Activated CD4-positive, alpha-beta T cell treated with anti-CD3 and anti-CD28 coated beads for 4 hours (primary cell): ENCODE measurements at places on chromosomes 2 and 18.
A peak's percentile ranks its signal among the peaks of the same experiment; 100 is the strongest.

- no peak for DNase-seq
Observed at GRCh38 chr2:9107168-9108025, 99.2 kb upstream of the ASAP2 start.

GRCh38 chr18:3297025-3297984 lies 35.4 kb downstream of the MYL12B start:
- DNase-seq = peak; percentile 95

GRCh38 chr18:64379662-64380061 lies 230.8 kb upstream of the LINC00305 start:
- no peak for DNase-seq

GRCh38 chr18:32549248-32550110 lies 78.8 kb upstream of the GAREM1 start:
- DNase-seq = peak; percentile 23

GRCh38 chr2:46650556-46651001 lies 171.2 kb downstream of the TMEM247 start:
- peak; percentile 74 for DNase-seq

DNA sequence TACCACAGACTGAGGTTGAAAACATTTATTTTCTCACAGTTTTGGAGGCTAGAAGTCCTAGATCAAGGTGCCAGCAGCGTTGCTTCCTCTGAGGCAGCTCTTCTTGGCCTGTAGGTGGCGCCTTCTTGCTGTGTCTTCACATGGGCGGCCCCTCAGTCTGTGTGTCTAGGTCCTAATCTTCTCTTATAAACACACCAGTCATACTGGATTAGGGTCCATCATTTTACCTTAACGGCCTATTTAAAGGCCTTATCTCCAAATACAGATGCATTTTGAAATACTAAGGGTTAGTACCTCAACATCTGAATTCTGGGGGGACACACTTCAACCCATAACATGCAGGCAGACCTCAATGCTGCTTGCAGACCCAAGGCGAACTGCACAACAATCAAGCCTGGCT lies 4.4 kb upstream of the RMC1 start:
- DNase-seq = peak; percentile 72

GRCh38 chr18:13545955-13546354 lies 180.4 kb downstream of the FAM210A start:
- no peak for DNase-seq

DNA sequence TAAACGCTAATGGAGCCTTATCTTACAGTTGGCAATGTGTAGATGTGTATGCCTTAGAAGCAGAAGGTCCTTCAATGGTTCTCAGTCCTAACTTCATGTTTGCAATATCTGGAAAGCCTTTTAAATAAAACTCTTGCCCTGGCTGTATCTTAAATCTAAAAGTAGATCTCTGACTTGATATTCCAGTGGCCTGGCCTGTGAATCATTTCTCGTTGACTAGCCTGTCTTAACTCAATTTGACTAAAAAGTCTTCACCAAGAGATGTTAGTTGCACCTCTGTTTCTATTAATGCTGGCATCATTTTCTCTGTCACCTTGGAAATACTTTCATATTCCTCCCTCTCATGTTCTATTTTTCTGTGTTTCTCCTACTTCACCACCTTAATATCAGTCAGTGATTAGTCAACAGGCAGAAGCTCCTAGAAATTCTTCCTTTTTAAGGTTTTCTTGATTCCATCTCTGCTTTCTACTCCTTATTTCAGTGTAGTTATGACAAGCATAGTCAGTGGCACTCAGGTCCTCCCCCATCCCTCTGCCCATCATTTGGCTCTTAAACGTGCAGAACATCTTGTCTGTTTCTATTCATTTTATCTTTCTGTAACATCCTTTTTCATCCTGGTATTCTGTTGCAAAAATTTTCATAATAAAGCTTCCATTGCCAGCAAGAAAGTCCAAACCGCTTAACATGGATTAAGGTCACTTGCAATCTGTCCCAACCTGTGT lies 4.3 kb downstream of the ITGAV start:
- no peak for DNase-seq

DNA sequence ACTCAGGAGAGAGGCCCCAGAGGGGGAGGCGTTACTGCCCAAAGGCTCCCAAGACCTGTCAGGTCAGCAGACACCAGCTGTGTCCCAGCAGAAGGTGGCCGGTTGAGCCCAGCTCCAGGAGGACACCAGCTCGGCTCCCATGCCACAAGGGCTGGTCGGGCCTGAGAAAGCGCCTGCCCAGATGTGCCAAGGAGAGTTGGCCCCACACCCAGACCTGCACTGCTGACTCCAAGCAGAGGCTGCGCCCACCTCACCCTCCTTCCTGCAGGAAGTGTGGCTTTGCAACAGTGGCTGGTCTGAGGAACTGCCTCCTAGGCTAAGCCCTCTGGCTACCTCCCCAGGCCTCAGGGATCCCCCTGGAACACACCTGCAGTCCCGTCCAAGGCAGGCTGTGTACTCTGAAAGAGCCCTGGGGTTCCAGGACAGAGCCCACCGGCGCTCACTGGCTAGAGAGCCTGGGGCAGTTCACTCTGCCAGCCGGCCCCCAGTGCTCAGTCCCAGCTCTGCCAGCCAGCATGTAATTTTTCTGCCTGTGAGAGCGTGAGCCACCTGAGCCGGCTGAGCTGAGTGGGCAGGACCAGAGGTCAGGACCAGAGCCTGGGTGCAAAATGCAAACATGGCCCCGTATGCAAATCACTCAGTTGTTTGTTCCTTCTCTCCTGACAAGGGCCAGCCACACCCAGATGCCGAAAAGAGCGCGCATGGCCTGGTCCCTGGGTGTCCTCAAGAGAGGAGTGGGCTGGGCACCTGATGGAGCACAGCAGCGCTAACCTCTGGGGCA lies 36.9 kb upstream of the PTMA start:
- DNase-seq = no peak

- no peak for DNase-seq
Observed at GRCh38 chr2:96963316-96963715, 23.1 kb downstream of the FAM178B start.

DNA sequence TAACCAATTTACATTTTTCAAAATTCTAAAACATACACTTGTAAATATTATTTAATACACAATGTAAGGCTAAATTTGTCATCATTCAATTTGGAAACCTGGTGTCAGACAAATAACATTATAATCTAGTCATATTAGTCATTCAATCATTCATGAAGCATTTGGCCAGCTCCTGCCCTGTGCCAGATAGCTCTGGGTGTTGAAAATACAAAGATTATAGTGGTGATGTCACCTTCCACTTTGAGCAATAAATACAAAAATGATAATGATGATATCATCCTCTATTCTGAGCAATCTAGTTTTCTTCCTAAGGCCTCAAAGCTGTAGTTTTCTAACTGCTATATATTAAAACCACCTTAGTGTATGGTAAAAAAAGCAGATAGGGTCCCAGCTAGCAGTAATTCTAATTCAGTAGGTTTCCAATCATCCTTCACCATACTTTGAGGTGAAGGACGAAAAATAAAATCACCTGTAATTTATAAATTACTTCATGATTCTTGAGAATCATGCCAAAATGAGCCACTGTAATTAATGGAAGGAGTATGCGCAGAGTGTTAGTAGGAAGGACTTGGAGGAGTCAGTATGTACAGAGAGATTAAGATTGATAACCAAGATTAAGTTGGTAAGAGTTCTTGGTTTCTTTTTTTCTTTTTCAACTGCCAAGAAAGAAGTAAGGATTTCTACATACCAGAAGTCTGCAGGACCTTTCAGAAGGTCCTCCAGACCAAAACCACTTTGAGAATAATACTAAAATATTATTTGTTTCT lies 23.2 kb downstream of the MEMO1 start:
- DNase-seq = no peak

DNA sequence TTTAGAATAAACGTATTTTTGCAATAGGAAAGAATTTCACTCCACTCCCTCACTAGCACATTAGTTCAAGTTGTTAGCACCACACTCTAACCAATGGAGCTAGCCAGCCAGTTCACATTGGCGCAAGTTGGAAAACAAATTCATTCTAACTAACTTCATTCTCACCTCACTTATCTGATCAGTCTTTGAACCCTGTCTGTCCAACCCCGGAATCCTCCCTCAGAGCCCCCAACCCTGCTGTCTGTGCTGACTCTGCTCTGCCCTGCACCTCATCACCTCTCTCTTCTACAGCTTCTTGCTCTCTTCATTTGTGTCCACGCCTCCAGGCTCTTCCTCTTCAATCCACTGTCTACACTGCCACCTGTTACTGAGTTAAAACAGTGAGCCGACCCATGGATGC lies 356.5 kb downstream of the IRS1 start:
- DNase-seq = no peak

- DNase-seq = peak; percentile 58
Observed at GRCh38 chr2:25323042-25323514, 18.6 kb downstream of the DNMT3A start.

DNA sequence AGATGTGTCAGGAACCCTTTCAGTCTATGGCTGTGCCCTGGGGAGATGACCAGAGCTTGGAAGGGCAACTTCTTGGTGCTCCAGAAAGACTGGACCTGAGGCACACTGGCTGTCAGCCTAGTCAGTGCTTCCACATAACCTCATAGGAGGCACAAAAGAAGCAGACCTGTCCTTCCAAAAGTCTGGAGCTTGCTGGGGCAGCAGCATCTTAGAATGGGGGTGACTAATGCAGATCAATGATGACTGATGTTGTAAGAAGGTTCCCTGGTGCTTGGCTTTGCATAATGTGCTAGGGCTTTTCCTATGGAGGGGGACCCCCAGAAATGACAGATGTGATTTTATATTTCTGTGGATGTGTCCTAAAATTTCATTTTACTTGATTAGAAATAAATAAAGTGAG lies 255.7 kb upstream of the THUMPD2 start:
- no peak for DNase-seq

DNA sequence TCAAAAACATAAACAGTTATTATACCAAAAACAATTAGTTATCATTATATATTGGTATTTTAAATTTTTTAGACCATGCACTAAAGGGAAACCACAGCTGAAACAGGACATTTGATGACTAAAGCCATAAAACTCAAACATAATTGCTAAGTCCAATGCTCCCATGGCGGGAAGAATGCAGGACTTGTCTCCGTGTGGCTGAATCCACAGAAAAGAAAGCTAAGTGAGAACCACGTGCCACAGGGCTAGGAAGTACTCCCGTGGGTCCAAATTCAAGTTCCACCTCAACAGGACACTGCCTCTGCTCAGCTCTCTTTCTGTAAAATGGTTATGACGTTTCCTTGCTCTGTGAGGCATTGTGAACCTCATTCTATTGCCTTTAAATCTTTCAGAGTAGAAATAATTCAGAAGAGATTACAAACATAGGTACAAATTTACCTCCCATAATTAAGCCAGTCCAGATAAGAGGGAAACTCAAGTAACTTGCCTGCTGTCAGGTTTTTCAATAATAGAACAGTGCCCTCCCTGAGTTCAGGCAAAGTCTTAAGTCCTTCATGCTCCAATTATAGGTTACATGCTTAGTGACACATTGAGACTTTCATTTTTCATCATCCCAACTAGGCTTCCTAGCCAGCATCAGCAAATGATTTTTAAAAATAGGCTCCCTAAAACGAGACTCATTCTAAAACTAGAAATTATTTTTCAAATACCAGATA lies 36.7 kb downstream of the FTCDNL1 start:
- no peak for DNase-seq

DNA sequence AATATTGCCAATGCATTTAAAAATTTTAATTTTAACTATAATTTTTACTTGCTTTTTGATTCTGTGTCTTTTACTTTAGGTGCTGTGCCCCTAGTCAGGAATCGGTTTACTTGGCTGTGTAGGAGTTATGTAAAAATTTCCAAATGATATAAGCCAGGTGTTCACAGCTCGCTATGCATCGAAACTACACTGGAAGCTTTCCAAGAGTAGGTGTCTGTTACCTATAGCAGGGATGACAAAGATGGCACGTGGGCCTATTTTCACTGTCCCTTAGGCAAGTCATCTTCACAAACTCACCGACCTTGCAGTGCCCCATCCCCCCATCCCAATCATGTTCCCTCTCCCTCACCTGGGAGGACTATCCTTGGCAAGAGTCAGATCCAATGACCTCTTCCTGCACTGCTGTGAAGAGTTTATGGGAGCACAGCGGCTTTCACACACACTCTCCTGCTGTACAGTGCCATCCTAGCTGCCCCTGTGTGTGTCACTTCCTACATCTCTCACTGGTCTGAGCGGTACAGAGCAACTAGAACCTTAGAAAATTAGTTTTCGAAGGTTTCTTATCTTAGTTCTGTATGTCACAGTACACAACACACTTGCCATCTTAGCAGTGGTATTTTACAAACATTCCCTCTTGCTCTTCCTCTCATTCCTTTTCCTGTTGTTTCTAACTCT lies 49.2 kb upstream of the NAB1 start:
- no peak for DNase-seq

- DNase-seq = no peak
Observed at GRCh38 chr2:211133766-211134165, 577.4 kb downstream of the CPS1 start.

GRCh38 chr2:202208526-202208925 lies 29.9 kb downstream of the SUMO1 start:
- no peak for DNase-seq

GRCh38 chr18:10453806-10454680 lies at the start of gene APCDD1:
TSS of gene APCDD1 (plus strand) at chr18:10454635. CDS start at chr18:10454982, 347 bp downstream.
- DNase-seq = no peak

GRCh38 chr2:152740743-152741328 lies 22.4 kb downstream of the ARL6IP6 start:
- no peak for DNase-seq

- no peak for DNase-seq
Observed at GRCh38 chr2:86617738-86618137, 5.9 kb downstream of the RNF103 start.

GRCh38 chr18:44500808-44501610 lies 179.7 kb upstream of the SETBP1 start:
- no peak for DNase-seq

- no peak for DNase-seq
Observed at GRCh38 chr2:124163840-124164239, 138.8 kb downstream of the CNTNAP5 start.

GRCh38 chr18:55794288-55795052 lies 206.5 kb upstream of the TCF4 start:
- no peak for DNase-seq

GRCh38 chr2:236739663-236740062 lies 170.0 kb downstream of the ACKR3 start:
- DNase-seq = no peak

DNA sequence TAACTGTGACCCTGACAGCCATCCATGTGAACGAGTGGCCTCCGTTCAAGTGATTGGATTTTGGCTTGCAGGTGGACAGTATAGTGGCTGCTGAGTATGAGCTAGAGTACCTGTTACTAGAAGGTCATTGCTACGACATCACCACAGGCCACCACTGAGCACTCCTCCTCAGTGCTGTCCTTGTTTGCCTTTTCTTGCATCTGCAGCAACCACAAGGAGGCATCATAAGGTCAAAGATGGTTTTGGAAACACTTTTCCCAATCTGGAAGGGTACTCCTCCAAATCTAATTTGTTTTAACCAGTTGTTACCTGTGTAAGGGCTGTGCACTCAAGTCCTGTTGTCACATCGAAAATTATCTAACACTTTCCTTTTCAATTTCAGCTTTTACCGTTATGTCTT lies 81.2 kb downstream of the UGGT1 start:
- DNase-seq = no peak
